ENCODE measurements at places on chromosomes 6 and 20.

DNA sequence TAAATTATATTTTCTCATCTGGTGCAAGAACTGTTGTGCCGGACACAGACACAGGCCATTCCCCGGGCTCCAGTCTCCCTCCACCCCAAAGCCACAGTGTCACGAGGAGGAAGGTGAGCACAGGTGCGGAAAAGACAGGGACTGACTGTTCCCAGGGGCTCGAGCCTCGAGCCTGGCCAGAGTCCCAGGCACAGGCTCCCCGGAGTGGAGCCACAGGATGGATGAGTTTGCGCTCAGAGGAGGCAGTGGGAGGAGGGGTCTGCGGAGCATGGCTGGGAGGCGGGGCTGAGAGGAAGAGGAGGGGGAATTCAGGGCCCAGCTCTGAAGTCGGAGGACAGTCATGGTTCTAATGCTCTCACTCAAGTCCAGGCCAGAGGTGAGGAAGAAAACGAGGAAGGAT lies 284.8 kb downstream of the SMOC2 start:
- no peak for DNase-seq

DNA sequence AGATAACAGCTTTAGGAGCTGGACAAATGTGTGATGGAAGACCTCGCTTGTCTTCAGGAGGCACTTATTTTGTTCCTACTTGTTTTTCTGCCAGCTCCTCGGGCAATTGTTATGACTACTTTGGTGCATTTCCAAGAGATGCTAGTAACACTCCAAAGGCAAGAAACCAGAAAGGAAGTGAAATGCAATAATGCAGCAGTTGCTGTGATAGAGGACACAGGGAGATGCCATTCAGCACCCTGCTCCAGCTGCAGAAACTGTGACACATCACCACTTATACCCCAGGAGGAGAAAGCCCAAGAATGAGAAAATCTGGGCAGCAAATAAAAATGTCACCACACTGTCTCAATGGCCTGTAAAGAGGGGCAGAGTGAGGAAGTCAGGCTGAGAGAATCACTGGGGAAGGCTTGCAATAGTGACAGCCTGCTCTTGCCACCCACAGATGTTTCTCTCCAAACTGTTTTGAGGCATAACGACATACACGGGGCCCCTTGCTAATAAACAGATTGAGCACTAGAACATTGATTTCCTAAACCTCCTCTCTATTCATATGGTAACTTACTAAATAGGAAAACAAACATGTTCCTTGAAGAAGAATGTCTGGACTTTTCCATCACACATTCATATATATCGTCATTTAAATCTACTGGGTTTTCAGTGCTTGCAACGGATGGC lies 231.0 kb upstream of the PRND start:
- DNase-seq = no peak

DNA sequence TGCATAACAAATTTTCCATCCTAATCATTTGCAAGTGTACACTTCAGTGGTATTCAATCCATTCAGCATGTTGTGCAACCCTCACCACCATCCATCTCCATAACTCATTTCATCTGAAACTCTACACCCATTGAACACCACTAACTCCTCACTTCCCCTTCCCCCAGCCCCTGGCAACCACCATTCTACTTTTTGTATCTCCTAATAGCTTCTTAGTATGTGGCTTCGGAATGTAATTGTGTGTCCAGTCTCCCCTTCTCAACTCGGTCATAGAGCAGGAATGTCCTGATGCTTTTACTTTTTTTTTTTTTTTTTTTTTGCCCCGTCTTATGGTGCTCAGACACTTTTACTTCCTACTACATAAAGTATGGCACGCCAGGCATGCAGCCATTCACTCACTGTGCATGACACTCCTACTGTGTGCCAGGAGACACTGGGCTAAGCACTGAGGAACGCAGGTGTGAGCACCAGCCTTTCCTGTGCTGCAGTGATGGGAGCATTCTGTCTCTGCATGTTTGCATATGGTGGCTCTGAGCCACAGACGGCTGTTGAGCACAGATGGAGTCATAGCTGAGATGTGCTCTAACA lies 15.3 kb downstream of the HCK start:
- no peak for DNase-seq

DNA sequence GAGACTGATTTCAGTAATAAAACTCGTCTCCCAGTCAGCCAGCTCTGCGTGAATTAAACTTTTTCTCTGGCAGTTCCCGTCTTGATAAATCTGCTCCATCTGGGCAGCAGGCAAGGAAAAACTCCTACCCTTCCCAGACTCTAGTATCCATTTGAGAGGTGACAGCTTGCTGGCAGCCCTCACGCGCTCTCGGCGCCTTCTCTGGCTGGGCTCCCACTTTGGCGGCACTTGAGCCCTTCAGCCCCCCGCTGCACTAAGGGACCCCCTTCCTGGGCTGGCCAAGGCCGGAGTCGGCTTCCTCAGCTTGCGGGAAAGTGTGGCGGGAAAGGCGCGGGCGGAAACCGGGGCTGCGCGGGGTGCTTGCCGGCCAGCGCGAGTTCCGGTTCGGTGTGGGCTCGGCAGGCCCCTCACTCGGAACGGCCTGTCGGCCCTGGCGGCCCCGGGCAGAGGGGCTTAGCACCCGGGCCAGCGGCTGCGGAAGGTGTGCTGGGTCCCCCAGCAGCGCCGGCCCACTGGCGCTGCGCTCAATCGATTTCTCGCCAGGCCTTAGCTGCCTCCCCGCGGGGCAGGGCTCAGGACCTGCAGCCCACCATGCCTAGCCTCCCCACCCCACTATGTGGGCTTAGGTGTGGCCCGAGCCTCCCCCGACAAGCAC lies 21.8 kb upstream of the GMPR start:
- no peak for DNase-seq

GRCh38 chr6:3229566-3230178 lies 2.2 kb upstream of the TUBB2B start:
- DNase-seq = peak; percentile 42

GRCh38 chr6:41650120-41650519 lies 11.9 kb downstream of the MDFI start:
- DNase-seq = no peak

GRCh38 chr6:159168536-159169192 lies 536 bp upstream of the FNDC1 start:
- DNase-seq = peak; percentile 22

DNA sequence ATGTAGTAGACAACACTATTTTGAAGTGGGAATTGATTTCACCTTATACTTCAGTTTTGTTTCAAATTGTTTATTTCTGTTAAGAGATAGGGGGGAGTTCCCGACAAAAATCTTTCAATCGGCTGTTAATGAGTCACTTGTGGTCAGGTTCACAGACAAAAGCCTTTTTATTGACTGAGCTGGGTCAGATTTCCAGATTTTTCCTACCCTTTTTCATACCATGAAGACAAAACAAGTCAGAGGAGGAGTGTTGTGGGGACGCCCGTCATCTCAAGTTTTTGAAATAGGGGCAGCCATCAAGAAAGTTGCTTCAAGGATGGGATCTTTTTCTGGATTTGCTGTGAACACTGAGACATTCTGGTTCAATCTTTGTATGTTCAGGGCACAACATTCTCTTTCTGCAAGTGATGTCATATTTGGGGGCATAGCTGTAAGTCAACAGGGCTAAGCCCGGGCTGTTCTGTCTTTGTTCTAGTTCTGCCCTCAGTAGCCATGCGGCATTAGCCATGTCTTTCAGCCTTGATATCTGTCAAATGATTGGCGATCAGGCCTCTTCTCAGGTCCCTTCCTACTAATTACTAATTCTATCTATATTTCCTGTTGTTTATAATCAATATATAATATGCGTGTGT lies 496.0 kb upstream of the MARCKS start:
- no peak for DNase-seq

DNA sequence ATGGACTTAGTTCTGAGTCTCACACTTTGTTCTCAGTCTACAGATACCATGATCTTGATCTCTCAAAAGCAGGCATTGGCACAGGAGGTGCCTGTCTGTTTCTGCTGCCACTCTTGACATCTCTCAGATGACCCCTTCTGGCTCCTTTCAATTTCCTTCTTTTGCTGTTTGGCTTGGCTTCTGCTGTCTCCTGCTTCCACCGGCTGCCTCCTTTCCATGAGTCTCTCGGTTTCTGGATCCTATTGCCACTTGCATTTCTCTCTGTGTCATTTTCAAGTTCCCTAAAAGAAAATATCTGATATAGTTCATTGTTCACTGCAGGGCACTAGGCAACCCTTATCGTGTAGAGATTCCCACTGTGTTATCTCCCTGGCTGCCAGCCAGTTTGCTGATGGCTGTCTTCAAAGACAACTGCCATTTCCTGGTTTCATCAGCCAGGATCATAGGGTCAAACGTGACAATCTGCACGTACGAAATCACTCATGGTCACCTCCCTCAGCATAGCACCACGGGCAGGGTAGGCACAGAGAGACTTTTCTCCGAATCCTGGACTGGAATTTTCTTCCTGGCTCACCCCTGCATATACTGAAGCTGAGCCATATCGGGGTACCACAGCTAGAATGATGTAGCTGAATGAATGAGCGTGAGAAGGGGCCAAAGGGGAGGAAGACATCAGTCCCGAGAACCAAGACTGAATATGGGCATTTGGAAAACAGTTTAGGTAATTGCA lies 144.6 kb upstream of the TMEM170B start:
- no peak for DNase-seq

- DNase-seq = no peak
These were observed 21.6 kb downstream of the DLL1 start for GRCh38 chr6:170269151-170269845.
